ENCODE measurements at places on chromosomes 3 and 15.

GRCh38 chr15:33040496-33040895, 154.0 kb downstream of the FMN1 start:
- no peak for DNase-seq

- no peak for DNase-seq
These were observed 2.3 kb downstream of the GORASP1 start for GRCh38 chr3:39104961-39105686.

- DNase-seq, result no peak
These were observed 252.6 kb downstream of the PLCL2 start for GRCh38 chr3:17137321-17137826.

DNA sequence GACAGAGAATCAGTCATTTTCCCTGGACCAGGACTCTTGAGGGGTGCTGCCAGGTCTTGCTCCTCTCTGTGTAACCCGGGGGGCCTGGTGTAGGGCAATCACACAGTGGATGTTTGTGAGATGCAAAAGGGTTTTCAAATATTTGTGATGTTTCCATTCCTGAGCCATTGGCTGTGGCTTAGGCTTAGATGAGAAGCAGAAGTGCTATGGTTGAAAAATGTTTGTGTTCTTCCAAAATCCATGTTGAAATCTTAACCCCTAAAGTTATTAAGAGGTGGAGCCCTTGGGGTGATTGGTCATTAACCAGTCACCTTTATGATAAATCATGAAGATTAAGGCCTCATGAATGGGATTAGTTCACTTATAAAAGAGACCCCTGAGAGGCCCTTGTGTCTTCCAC, 36.5 kb downstream of the CORO2B start:
- DNase-seq, result no peak

DNA sequence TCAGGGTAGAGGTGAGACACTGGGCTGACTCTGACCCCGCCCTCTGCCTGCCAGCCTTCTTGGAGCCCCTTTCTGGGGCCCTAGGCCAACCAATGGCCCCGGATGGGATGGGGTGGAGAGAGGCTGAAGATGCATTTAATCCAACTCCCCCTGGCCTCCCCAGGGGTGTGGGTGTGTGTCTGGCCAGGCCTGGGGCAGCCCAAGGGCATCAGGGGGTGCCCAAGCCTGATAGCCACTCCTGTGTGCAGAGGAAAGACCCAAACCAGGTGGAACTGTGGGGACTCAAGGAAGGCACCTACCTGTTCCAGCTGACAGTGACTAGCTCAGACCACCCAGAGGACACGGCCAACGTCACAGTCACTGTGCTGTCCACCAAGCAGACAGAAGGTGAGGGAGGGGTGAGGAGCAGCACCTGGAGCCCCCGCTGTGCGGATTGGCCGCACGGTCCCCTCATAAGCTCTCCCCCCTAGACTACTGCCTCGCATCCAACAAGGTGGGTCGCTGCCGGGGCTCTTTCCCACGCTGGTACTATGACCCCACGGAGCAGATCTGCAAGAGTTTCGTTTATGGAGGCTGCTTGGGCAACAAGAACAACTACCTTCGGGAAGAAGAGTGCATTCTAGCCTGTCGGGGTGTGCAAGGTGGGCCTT, 9.5 kb downstream of the SPINT1 start:
- DNase-seq, result no peak

GRCh38 chr3:123300056-123300455, 98.3 kb downstream of the SEC22A start:
- no peak for DNase-seq

DNA sequence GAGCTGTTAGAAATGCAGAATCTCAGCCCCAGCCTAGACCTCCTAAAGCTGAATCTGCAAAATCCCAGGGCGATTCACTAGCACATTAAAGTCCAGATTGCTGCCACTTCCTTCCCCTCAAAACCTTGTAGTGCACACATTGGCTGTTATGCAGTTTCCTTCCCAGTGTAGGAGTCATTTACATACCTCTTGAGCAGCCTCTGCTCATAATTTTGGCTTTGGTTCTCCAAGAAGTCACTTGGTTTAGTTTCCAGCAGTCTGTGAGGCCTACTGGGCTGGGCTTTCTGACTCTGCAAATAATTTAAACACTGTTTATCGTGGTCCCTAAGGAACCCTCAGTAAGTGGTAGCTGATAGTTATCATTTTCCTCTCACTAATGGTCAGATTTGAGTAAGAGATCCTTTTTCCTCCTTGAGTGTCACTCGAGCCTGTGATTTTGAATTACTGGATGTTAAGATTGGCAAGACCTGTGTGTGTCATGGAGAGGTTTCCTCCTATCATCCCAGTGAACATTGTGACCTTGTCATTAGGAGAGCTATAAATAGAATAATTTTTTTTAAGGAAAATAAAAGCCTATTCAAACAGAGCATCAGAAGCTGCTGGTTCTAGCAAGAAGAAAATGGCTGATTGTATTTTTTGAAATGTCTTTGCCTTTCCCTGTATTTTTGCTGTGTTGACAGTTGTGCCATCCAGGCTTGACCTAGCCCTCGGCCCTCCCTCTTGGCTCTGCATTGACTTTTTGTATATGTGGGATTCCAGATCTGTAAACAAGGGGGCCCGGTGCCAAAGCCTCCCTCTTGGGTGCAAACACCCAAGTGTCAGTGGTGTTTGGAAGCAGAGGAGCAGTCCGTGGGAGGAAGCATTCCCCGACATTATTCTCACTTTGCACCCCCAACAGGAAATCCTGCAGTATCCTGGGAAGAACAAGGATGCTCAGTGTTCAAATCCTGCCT, 134.8 kb upstream of the ANKRD28 start:
- DNase-seq, result no peak

GRCh38 chr15:70382762-70383458, 285.2 kb upstream of the TLE3 start:
- no peak for DNase-seq

- no peak for DNase-seq
These were observed 81.6 kb downstream of the STT3B start for GRCh38 chr3:31614162-31614921.

All from keratinocyte (primary cell).